Left ventricle myocardium superior (tissue), 1 donor: ENCODE measurements at places on chromosomes 11 and 22.

GRCh38 chr11:61162092-61162941, 1.1 kb upstream of the VPS37C start:
- no peak for DNase-seq

DNA sequence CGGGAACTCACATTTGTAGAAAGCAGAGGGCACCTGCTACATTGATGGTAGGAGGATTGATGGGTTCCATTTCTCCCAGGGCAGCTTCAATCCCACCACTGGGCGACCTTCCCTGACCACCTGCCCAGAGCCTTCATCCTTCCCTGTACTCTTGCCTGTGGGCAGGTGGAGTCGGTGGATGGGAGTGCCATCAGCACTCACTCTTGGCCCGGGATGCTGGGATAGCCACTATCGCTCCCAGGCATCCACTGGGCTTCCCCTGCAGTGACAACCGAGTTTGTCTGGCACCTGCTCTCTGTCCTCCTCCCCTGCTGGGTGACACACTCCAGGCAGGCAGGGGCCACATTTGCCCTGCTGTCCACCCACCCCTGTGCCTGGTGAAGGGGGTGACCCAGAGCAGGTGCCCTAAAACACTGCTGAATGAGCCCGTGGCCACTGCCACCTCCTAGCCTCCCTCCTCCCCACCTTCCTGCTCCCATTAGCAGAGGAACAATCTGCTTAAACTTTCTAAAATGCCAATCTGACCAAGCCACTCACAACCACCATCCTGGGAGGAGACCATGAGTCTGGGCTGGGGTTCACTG, 604.7 kb downstream of the TBC1D22A start:
- no peak for DNase-seq

DNA sequence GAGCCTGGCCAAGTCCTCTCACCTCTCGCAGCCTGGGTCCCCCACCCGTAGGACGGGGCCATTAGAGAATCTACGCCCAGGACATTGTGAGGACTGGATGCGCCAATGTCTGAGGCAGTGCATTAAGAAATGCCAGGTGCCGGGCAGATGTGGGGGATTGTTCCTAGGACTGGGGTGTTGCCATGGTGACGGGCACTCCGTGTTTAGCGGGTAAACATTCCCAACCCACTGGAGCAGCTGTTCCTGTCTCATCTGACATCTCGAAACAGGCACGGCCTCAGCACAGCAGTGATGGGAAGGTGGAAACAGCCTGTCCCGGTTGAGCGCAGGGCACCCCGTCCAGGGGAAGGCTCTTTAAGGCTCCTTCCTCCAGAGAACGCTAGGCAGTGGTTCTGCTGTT, 99.6 kb upstream of the RTL6 start:
- DNase-seq = no peak

DNA sequence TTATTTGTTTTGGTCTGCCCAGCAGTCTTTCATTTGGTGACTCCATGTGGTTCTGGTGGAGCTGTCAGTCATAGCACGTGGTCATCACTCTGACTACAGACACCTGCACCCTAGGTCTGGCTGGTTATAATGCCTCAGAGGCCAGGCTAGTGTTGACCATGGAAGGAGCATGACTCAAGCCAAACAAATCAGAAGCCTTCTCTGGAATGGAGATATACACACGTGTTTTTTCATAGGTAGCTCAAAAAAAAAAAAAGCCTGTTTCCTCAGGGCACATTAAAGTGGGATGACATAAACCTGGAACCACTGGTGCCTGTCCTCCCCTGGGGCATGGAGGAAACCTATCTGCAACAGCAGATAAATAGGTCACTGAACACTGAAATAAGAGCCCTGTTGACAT, 8.1 kb upstream of the PLAAT3 start:
- no peak for DNase-seq

- no peak for DNase-seq
Measured at GRCh38 chr22:23119494-23120414, 22.0 kb downstream of the RSPH14 start.

DNA sequence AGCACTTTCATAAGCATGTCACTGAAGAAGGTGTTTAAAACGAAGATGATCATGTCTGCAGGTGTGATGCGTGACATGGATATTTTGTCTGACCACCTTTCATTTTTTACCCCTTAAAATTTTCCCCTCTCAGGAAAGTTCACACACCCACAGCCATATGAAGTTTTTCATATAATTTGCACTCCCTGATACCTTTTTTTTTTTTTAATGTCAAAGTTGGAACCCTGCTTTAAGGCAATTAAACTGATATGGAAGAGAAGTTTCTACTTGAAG, 104.6 kb downstream of the ATXN10 start:
- DNase-seq = no peak

- no peak for DNase-seq
Measured at GRCh38 chr11:5368502-5369043, 15.0 kb upstream of the OR51M1 start.

DNA sequence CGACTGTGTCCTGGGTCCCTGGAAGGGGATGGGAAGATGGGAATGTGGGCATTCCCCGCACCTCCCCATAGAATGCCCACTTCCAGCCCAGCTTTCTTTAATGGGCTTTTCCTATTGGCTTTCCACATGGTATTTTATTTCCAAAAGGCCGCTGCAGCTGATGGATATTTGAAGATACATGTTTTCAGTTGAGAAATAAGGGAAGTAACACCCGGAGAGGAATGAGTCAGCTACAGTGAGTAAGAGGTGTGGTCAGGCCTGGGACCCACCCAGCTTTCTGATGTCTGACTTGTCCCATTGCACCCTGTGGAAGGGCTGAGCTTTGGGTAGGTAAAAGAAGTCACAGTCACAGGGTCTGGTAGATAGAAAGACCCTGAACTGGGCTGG, 476.9 kb downstream of the MIAT start:
- peak; percentile 39 for DNase-seq

- DNase-seq = no peak
Measured at GRCh38 chr22:21981874-21982273, 713 bp downstream of the TOP3B start.
